ENCODE measurements at places on chromosomes 1 and 21. TPM values are rescaled to one million over a fixed set of nuclear protein-coding genes. Genes with fewer than 3 reads are reported as not detected.

TMEM79 gene
- polyA plus RNA-seq, result not detected

CNR2 gene
- 0.03 TPM for polyA plus RNA-seq

- no peak for DNase-seq
Observed at GRCh38 chr1:87404296-87404695, 75.6 kb downstream of the LMO4 start.

RPTN gene
- polyA plus RNA-seq, result not detected

DNA sequence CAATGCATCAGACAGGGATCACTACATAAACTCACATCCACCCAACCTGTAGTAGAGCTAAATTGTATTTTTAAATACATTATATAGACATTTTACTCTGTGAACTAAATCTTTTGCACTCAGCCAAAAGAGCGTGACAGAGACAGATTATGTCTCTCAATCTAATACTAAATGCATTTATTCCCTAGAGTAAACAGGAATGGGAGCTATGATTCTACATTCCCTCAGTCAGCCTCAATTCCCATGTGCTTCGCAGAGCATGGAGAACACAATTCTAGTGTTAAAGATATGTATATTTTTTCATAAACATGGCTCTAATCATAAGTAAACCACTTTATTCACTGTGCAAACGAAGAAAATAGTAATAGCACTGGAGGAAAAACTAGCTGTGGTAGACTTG is 16.5 kb downstream of the PIGK start:
- no peak for DNase-seq

- DNase-seq, result no peak
Observed at GRCh38 chr1:4461726-4462290, 192.6 kb upstream of the AJAP1 start.

DNA sequence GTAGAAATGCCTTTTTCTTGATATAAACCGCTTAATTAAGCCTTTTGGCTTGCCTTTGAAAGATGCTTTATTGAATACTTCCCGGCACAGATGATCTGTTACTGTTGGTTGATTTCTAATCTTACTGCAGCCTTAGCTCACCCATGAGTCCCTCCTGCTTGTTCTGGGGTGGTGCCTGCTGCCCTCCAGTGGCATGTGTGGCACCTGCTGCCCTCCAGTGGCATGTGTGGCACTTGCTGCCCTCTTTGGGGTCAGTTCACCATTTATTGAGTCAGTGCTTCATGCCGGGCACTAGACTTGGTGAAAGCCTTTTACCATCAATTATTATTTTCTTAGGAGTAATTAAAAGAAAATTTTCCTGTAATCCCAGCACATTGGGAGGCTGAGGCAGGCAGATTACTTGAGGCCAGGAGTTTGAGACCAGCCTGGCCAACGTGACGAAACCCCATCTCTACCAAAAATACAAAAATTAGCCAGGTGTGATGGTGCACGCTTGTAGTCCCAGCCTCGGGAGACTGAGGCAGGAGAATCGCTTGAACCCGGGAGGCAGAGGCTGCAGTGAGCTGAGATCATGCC is 54.3 kb downstream of the ADARB1 start:
- no peak for DNase-seq

ATP6V1G3 gene
- polyA plus RNA-seq, result not detected

TAS1R1 gene
- polyA plus RNA-seq, result not detected

Data from muscle of arm (tissue), 14 donors.